CD4-positive, alpha-beta memory T cell (primary cell): ENCODE measurements at places on chromosomes 7 and 10. TPM values are rescaled to one million over a fixed set of nuclear protein-coding genes. Genes with fewer than 3 reads are reported as not detected.

GRCh38 chr7:159310457-159311171 lies 165.9 kb upstream of the VIPR2 start:
- peaks cover 3% of the 10 kb centered on the region for H3K27me3 ChIP-seq
- H3K4me3 ChIP-seq = no peak overlapping the region
- no peaks in the 10 kb centered on the region for H3K4me1 ChIP-seq
- no peaks in the 10 kb centered on the region for H3K36me3 ChIP-seq
- no peak overlapping the region for H3K27ac ChIP-seq

- no peak overlapping the region for H3K27ac ChIP-seq
- no peaks in the 10 kb centered on the region for H3K4me1 ChIP-seq
- no peak for DNase-seq
These were observed 203.4 kb upstream of the GHITM start for GRCh38 chr10:83935911-83936310.

Gene TCTN3
- total RNA-seq = 20.5 TPM

Gene PON3
- total RNA-seq = not detected

Gene ARHGEF35
- 5.2 TPM for total RNA-seq

GRCh38 chr10:88952647-88953111 lies at the start of gene ACTA2:
TSS of gene ACTA2 (minus strand) at chr10:88952773. CDS start at chr10:88948930, 3,843 bp downstream.
- no peak within 1 kb of the TSS for H3K27ac ChIP-seq
- no peaks in the 10 kb centered on the region for H3K4me1 ChIP-seq
- no peak within 1 kb of the TSS for H3K4me3 ChIP-seq
- no peaks in the 10 kb centered on the region for H3K36me3 ChIP-seq
- H3K27me3 ChIP-seq = no peaks in the 10 kb centered on the region

- no peak overlapping the region for H3K27ac ChIP-seq
- no peak for DNase-seq
- H3K27me3 ChIP-seq = no peaks in the 10 kb centered on the region
- no peaks in the 10 kb centered on the region for H3K36me3 ChIP-seq
- no peaks in the 10 kb centered on the region for H3K4me1 ChIP-seq
These were observed 188.1 kb upstream of the STEAP1 start for GRCh38 chr7:89966067-89966664.

DNA sequence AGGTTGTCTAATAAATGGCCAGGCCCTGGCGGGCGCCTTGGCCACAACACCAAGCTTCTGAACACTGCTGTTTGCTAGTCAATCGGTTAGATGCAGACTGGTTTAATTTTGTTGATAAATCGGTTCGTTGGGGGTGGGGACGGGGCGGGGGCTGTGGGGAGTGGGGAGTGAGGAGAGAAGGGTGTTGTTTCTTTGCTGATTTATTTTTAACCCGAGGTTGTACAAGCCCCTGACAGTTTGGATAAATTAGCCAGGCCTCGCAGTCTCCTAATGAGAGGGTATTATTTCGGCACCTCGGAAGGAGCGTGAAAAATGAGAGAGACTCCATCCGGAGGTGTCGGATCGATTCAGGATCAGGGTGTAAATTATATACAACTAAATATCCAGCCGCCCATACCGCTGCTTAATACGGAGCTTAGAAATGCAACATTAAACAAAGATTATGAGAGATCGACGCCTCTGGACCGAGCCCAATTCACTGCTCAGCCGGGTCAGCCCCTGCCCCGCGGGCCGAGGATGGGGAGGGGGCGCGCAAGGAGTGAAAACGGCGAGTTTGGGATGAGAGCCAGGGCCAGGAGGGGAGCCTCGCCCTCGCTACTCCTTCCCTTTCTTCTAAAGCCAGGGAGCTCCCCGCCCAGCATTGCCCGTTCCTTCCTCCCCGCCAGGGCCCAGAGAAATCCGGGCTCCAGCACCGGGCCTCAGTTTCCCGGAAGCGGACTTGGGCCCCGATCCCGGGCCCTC lies 8.0 kb downstream of the UNCX start:
- H3K27ac ChIP-seq = no peak overlapping the region
- H3K4me3 ChIP-seq = no peak overlapping the region
- no peaks in the 10 kb centered on the region for H3K36me3 ChIP-seq

Gene ZP3
- 6.1 TPM for total RNA-seq
